COLO829 (cell line): ENCODE measurements at places on chromosomes 7 and 10.
A peak's percentile ranks its signal among the peaks of the same experiment; 100 is the strongest.

DNA sequence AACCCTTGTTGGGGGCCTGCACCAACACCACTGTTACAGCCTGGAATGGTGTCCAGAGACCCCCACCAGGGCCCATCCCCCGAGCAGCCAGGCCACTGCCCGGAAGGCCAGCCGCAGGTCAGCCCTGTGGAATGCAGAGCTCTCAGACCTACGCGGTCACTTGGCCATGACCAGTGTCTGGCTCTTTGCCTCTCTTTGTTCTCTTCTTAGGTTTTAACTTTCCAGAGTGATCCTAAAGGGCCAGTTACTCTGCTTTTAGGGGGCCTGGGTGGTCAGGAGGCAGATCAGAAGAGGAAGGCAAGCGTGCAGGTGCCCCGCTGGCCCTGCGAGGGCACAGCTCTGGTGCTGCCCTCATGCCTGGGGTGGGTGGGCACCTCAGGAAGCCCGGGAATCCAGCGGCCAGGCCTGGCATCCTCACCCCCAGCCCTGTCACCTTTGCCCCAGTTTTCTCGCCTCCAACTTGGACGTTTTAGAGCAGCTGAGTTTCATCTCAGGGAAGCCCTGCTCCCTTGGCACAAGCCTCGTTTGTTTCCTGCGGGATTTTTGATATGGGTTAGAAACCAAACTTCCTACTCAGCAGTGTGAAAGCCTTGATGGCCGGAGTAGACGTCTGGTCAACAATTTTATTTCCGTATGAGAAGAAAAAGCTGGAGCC, 62.5 kb upstream of the CHST15 start:
- DNase-seq: no peak

GRCh38 chr10:47295411-47295810, 4.6 kb upstream of the GDF10 start:
- no peak for DNase-seq

- peak; percentile 27 for DNase-seq
Measured at GRCh38 chr7:16078076-16078952, 343.0 kb downstream of the CRPPA start.

- DNase-seq: no peak
Measured at GRCh38 chr7:32161708-32162107, 91.5 kb upstream of the PDE1C start.

- DNase-seq: no peak
Measured at GRCh38 chr10:49218480-49218879, 30.3 kb upstream of the TMEM273 start.

DNA sequence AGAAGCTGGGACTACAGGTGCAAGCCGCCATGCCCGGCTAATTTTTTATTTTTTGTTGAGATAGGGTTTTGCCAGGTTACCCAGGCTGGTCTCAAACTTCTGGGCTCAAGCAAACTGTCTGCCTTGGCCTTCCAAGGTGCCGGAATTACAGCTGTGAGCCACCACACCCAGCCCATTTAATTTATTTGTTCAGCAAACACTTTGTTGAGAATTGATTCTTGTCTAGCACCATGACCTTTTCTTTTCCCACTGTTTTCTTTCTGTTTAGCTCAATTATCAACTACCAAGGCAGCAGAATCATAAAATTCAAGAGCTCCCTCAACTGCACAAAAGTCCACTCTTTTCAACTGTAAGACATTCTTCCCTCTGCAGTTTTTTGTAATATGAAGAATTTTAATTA, 47.8 kb upstream of the PARD3 start:
- no peak for DNase-seq

- DNase-seq: peak; percentile 57
Measured at GRCh38 chr7:43758029-43758821, at the start of gene BLVRA. BLVRA (plus strand) TSS chr7:43758680; CDS start chr7:43771159, 12,479 bp downstream.

GRCh38 chr10:110335314-110336064, 30.8 kb upstream of the SMNDC1 start:
- no peak for DNase-seq

GRCh38 chr7:39688611-39689480, 65.5 kb downstream of the RALA start:
- DNase-seq: no peak

GRCh38 chr10:48538611-48539010, 66.3 kb downstream of the ARHGAP22 start:
- DNase-seq: no peak

DNA sequence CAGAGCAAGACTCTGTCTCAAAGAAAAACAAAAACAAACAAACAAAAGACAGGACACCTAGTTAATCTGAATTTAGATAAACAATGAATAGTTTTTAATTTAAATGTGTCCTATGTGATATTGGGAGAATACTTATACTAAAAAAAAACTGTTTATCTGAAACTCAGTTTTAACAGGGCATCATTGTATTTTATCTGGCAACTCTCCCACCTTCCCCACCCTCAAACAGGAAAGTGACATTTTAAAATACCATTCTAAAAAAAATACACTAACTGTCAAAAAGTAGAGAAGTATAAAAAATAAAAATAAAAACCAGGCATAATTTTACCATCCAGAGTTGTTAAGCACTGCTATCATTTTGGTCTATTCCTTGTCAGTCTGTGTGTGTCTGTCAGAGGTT, 119.0 kb downstream of the RTKN2 start:
- no peak for DNase-seq

DNA sequence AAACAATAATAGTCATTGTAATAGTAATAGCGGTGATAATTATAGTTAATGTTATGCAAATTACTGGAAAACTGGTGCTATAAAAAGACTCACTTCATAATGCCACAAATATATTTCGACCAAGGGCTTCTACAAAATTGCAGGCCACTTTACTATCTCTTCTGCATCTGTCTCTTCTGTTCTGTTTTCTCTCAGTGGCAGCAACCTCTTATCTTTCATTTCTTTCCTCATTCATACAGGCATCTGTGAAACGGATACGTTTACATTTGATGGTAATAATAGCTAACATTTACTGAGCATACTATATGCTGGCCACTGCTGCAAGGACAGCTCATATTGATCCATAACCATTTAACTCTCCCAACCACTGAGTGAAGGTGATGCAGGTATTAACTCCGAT, 537.4 kb upstream of the PFKP start:
- DNase-seq: no peak

DNA sequence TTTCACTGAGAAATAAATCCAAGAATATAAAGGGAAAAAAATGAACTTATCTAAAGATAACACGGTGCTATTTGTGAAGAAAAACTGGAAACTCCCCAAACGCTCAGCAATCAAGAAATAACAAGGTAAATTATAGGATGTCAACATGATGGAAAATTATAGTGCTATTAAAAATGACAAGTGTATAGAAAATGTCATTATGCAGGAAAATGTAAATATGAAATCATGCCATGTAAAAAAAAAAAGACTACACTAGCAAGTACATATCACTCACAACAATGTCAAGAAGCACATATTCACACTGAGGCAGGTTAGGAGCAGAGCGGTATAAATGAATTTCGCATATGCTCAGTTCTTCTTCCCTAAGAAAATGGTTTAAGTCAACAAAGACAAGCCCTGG, 27.7 kb downstream of the KLRG2 start:
- DNase-seq: no peak

DNA sequence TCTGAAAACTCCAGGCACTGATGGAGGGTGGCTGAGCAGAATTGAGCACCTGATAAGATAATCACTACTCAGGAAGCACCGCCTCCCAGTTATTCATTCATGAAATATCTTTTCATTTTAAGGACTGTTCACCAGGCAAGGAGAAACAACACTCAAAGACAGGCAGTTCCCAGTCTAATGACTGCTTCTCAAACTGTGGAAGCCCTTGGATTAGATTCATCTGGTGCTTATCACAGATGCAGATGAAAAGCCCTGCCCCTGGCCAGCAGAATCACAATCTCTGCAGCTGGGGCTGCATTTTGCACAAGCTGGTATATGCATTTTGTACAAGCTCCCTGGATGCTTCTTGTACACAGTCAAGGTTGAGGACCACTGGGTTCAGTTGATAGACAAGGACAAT, 109.7 kb downstream of the ELMO1 start:
- no peak for DNase-seq

DNA sequence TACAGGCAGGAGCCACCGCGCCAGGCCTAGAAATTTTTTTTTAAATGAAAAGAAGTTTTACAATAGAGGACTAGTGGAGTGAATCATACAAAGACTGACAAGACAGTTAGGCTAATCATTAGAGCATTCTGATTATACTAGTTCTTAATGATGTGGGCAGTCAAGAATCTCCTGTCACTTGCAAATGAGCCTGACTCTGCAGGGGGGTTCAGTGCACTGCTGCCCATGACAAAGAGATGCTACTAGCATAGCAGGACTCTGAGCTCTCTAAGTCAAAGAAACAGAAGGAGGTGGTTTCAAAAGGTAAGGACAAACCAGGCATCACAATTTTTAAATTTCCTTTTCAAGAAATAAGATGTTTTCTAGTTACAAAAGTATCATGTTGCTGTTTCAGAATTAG, 59.0 kb downstream of the CCDC6 start:
- DNase-seq: no peak

- no peak for DNase-seq
Measured at GRCh38 chr10:84551437-84552120, 223.2 kb downstream of the CCSER2 start.

- no peak for DNase-seq
Measured at GRCh38 chr10:13661256-13661655, 74.5 kb downstream of the PRPF18 start.

DNA sequence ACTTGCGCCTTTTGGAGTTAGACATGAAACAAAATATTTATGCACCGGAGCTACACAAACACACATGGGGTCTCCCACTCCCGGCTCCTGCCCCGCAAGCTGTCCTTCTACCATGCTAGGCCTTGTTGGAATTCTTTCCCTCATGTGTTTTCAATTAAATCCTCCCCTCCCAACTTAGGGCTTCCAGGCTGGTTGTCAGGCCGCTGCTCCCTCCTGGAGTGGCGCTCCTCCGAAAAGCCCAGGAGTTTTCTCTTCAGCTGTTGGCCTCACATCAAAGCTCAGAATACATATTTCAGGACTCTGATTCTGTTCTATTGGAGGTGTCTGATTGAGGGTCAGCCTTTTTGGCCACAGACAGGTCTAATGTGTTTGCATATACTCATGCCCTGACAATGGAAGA, 113.3 kb downstream of the FANK1 start:
- DNase-seq: no peak

DNA sequence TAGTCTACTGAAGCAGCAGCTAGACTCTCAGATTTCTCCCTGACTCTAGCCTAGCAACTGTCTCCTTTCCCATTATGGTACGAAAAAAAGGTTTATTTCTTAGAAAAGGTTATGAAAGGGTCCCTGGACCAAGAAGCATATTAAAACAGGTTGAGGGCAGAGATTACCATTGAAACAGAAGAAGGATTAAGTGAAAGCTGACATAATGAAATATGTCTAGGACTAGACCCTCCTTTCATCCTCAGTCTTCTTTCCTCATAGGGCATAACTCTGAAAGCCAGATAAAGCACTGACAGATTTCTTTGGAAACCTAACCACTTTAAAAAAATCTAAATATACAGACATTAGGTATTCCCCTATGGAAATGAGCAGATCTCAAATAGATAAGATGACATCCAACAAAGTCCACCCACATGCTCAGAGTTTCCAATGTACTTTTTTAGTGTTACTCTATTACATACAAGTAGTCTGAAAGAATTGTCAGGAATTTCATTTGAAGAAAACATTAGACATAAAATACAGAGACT, 58.6 kb downstream of the JMJD1C start:
- no peak for DNase-seq

DNA sequence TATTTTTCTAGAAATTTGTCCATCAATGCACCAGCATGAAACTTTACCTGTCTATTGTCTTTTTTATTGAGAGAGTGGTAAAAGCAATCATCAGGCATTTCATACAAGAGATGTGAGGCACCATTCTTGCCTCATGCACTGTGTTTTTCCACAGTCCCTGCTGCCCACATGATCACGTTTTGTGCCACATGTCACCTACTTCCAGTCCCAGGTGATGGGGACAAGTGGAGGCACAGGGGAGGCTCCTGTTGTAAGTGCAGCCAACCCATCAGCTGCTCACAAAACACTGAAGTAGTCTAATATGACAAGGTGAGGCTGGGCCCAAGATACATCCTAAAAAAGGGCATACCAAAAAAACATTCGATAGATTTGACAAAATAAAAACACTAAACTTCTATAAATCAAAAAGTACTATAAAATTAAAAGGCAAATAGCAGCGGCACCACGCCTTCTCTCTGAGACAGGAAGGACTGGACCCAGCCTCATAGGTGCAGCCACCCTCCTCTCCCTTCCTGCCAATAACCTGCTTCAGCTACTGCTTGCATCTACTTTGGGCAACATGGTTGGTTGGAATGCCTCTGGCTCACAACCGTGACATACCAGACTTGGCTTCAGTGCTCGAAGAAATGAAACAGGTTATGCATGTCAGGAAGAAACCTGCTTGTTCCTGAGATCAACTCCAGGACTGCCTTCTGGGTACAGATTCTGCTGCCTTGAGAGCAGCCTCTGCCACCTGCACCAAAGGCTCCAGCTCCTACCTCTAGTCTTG, 2.3 kb downstream of the ZC3HAV1L start:
- DNase-seq: no peak

GRCh38 chr7:22351878-22352277, 5.1 kb downstream of the RAPGEF5 start:
- no peak for DNase-seq

DNA sequence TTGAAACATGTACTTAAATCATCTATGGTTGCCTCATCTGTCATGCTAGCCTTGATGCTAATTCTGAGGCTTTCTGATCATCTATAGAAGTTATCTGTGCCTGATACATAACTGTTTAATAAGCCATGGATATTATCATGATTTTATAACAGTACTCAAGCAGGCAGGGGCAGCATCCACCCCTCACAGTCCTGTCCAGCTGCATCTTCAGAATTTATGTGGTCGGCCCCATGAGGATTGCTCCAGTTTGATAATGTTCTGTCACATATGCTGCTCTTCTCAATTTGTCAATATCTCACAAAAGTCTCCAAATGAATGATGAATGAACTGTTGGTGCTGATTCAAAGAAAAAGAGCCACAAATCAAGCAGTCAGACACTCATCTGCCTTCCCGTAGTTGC, 335.1 kb upstream of the POM121L12 start:
- DNase-seq: no peak

- no peak for DNase-seq
Measured at GRCh38 chr7:151150388-151150787, 17.1 kb downstream of the GBX1 start.

DNA sequence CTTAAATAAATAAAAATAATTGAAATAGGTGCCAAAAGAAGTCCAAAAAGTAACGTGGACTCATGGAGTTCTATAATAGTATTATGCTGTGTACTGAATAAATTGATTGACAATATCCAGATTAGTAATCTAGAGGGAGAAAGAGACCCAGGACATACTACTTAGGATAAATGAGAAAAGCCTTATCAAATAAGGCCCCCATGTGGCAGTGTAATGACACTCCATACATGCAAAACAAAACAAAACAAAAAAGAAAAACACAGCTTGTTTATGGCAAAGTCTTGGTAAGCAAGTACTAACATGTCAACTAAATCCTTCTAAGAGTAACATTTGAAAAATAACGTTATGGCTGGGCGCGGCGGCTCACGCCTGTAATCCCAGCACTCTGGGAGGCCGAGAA, 3.6 kb upstream of the RUNDC3B start:
- no peak for DNase-seq

DNA sequence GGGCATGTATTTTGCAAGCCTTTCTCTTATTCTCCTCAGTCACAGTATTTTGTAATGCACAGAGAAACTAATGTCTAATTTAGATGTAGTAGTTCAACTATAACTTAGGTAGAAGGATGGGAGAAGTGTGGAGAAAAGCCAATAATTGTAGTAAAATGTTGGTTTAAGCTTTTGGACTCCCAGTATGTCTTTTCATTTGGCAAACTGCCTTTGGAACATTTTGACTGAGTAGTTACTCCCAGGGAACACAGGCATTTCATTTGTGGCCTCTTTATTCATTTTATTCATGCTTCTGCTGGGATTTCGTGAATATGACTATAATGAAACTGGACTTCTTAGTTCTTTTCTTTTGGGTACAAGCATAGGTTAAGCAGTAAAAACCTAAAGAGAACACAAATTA, 79.0 kb downstream of the EXOC4 start:
- no peak for DNase-seq
